ENCODE measurements at places on chromosomes 12 and 14.
A peak's percentile ranks its signal among the peaks of the same experiment; 100 is the strongest.

GRCh38 chr14:94175011-94175745 lies 1.1 kb downstream of the PPP4R4 start:
- DNase-seq: no peak

DNA sequence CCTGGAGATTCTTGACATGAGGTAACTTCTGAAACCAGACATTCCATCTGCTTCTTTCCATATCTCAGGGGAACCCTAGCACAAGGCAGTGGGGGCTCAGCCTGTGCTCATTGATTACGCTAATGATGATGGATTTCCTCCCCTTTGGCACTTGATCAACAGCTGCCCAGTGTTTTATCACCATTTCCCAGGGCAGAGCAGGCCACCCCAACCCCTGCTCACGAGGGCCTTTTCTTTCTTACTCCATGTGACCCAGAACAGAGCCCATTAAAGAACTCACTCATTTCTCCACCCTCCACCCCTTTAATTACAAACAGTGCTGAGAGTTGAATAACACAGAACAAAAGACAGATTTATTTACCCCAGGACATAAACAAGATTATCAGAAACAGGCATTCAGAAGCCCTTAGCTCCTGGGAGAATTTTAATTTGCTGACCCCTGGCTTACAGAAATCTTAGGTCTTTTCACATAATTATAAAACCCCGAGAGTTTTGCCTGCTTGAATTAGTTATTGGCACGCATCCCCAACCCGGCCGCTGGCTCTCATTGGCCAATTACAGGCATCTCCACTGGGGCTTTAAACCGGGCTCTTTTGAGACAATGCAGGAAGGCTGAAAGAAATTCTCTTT lies 32.0 kb upstream of the CCDC60 start:
- no peak for DNase-seq

GRCh38 chr12:114399664-114400211 lies 6.2 kb downstream of the TBX5 start:
- DNase-seq: no peak

DNA sequence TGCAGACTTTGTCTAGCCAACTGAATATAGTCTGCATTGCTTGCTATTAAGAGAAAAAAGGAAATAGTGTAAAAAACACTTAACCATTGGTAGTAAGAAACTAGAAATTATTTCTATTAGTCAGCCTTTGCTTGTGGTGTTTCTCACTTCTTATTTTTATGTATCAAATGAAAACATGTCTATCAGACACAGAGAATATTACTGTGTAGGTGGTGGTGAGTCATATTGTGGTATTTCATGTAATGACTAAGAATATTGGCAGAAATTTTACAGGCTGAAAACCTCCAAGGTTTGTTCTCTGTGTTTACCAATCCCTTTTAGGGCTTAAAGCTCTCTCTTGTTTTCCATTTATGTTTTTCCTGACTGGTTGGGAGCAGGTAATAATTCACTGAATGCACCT lies 87.2 kb downstream of the DAAM1 start:
- peak; percentile 33 for DNase-seq

DNA sequence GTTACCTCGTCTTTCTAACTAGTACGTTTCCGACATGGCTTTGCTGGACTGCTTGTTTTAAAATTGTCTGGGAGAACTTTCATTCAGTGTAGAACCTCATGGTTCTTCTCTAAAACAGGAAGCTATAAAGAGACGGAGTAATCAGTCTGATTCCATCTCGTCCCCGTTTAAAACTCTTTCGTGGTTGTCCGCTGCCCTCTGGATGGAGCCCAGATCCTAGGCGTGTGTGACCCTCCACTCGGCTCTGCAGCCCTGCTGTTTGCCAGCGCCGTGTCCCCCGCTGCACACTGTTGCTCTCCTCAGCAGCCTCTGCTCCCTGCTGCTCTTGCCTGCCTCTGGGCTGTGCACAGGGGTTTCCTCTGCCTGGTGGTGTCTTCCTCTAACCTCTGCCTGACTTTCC lies 50.2 kb downstream of the SLC8B1 start:
- DNase-seq: no peak

Measured in CD4-positive, alpha-beta T cell treated with Interleukin-15 for 4 hours (primary cell).